ENCODE measurements at places on chromosomes 6 and 20. TPM values are rescaled to one million over a fixed set of nuclear protein-coding genes. Genes with fewer than 3 reads are reported as not detected.

The ADGRF1 gene
- not detected for total RNA-seq

DNA sequence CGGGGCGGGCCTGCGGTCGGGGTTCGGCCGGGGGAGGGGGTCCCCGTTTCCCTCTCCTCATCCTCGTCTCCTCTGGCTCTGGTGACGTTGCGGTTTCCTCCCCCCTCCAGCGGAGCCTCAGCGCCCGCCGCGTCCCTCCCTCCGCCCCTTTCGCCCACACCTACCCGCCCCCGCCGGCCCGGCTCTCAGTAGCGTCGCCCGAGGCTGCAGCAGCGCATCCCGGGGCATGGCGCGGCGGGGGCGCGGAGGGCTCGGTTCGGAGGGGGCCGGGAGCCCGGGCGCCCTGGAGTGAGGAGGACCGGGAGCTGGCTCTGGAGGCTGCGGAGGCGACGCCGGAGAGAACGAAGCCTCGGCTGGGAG is at the start of gene DSE:
DSE (plus strand) TSS at position 188 of the 360 bp plus-strand sequence. CDS start 28,304 bp downstream, outside the sequence.
- DNase-seq, result peak; percentile 89

DNA sequence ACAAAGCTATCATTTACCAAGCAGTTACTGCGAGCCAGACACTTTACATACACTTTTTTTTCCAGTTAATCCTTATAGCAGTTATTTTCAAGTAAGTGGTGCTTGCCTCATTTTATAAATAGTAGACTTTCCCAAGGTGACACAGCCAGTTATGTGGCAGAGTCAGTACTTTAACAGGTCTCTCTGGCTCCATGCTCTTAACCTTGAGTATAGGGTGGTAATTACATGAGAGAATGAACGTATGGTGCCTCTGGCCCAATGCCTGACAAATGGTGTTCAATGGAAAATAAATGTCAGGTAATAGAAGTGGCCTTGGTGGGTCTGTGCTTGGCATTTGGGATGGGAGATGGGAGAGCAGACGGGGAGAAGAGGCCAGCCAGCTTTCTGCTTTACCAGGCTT is 316.3 kb downstream of the SLC35F1 start:
- DNase-seq, result no peak

GRCh38 chr20:25221592-25222460 is 26.1 kb upstream of the PYGB start:
- no peak for DNase-seq

DNA sequence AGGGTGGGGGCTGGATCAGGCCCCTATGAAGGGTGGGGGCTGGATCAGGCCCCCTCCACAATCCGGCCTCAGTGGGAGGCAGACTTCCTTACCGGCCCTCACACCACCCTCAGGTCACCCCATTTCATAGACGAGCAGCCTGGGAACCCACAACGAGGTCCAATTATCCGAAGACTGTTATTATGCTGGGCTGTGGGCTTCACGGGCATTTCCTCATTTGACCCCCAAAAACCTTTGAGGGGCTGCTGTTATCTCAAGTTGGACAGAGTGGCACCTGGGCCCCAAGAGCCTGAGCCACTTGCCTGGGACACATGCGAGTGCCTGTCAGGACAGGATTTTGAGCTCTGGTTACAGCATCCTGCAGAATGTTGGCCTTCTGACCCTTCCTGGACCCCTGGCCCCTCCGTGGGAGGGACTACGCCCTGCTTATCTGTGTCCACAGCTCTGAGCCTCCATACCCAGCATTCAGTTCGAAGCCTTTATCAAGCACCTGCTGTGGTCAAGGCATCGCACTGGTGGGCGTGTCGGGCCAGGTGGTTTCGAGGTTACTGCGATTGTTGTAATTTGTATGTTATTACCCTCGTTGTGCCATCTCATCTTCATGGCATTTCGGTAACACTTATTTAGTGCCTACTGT is 34.5 kb upstream of the PCMTD2 start:
- no peak for DNase-seq

- DNase-seq, result peak; percentile 70
These were observed 40.5 kb downstream of the HLA-F start for GRCh38 chr6:29763491-29764289.

DNA sequence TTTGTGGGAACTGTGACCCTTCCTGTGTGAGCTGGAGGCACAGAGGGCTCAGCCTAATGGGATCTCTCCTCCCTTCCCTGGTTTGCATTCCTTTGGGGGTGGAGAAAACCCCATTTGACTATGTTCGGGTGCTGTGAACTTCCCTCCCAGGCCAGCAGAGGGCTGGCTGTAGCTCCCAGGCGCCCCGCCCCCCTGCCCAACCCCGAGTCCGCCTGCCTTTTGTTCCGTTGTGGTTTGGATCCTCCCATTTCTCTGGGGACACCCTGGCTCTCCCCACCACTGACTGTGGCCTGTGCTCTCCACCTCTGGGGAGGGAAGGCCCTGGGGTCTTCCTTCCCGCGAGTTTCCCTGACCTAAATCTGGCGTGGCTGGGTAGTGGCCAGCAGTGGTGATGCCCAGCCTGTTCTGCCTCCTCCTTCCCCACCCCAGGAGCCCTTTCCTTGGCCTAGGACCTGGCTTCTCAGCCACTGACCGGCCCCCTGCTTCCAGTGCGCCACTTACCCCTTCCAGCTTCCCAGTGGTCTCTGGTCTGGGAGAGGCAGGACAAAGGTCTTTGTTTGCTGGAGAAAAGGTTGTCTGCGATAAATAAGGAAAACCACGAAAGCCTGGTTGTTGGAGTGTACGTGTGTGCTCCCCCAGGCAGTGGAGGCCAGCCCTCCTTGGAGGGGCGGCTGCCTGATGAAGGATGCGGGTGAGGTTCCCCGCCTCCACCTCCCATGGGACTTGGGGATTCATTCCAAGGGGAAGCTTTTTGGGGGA is 4.9 kb downstream of the VEGFA start:
- no peak for DNase-seq

DNA sequence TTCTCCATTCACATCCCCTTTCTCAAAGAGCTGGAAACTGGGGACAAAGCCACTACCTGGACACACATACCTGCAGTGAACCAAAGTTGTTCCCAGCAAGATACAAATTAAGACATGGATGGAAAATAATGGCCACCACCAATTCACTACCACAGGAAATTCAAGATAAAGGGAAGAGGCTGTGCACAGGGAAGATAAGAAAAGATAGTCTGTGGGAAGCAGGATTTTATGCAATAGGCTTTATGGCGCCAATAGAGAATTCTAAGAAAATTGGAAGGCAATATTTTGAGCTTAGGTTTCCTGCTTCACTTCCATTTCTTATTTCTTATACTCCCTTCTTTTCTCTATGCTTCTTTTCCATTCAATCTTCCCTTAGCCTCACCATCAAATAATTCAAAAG is 9.9 kb downstream of the GPX6 start:
- no peak for DNase-seq

- no peak for DNase-seq
These were observed 66.4 kb upstream of the ARMH2 start for GRCh38 chr6:24865161-24865560.

DNA sequence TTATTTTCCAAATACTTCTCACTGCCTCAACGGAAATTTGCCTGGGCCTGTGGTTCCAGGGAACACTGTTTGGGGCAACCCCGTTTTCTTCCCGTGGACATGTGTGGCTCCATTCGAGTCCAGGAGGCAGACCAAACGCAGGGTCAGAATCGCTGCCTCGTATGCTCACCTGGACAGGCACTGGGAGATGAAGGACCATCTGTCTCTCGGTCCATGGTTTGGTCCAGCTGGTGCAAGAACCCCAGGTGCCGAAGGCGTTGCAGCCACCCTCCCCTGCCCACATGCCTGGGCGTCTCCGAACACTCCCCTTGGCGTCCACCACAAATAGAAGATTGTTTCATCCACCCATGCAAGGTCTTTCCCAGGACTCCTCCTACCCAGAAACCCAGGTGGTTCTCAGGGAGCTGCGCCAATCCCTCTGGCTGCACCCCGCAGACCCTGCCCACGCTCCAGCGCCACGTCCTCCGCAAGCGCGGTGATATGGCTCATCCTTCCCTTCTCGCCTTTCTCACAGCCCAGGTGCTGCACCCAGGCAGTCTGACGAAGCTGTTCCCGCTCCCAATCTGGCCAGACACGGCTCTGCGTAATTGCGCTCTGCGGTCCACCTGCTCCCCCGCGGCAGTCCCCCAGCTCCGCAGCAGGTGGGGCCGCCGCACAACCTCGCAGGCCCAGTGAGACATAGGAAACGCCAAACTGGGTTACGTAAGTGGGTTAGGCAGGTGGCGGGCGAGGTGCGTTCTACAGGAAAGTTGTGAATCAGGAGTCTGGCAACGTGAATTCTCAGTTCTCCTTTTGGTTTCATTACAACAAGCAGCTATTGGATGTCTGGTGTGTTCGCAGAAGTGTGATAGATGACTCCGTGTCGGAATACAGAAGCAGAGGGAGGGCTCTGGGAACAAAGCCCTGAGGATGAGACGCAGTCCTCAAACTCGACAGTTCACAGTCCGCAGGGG is 146.2 kb upstream of the ECI2 start:
- no peak for DNase-seq

- no peak for DNase-seq
These were observed 1.5 kb downstream of the BAK1 start for GRCh38 chr6:33578588-33579011.

DNA sequence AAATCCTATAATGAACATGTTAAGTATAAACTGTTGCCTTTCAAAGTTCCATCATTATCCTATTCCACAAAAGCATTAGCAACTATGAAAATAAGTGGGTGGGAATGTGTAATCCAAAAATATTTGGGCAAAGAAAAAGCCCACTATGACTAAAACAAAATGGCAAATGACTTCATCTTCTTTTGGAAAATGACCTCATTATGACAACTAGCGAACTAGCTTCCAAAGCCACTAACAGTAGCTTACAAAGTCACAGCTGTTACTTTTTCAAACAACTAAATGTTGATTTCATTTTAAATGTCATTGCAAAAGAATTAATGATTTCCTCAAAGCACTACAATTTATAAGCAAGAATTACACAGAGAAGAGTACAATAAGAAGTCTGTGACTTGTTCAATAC is 49.8 kb upstream of the RUNX2 start:
- DNase-seq, result no peak

- DNase-seq, result no peak
These were observed 29.1 kb upstream of the ZC3H12D start for GRCh38 chr6:149513915-149514314.

GRCh38 chr6:127481111-127481510 is 21.9 kb upstream of the KIAA0408 start:
- no peak for DNase-seq

DNA sequence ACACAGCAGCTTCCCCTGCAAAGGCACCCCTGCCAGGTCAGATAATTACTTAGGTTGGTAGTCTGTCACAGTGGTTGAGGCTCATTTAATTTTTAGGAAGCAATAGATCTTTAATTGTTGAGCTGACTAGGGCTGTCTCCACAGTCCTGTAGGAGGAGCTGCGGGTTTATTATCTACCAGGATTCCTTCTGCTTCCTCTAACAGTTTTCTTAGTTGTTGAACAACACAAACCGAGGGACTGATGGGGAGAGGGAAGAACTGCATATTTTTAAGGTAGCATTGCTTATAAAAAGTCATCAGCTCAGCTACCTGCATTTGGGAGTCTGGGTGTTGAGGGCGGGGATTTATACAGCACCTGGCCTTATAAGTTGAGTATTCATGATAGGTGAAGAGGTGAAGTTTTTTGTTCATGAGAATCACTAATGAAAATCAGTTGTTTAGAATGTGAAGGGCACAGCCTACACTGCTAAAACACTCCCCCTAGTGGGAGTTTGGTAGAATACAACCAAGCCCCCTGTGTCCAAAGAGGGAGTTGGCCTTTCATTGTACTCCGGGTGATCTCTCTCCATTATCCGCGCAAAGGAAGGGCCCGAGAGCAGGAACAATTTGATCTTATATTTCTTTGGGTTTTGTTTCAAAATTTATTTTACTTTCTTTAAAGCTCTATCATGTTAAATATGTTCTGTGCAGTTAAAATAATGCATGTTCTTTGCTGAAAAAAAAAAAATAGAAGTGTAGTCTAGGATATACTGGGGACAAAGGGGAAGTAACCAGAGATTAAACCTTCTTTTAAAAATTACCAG is 69.6 kb downstream of the SSR1 start:
- no peak for DNase-seq

GRCh38 chr6:137843211-137843610 is 23.8 kb upstream of the TNFAIP3 start:
- DNase-seq, result no peak

- DNase-seq, result no peak
These were observed 130.0 kb downstream of the AGPAT4 start for GRCh38 chr6:161143663-161144430.

DNA sequence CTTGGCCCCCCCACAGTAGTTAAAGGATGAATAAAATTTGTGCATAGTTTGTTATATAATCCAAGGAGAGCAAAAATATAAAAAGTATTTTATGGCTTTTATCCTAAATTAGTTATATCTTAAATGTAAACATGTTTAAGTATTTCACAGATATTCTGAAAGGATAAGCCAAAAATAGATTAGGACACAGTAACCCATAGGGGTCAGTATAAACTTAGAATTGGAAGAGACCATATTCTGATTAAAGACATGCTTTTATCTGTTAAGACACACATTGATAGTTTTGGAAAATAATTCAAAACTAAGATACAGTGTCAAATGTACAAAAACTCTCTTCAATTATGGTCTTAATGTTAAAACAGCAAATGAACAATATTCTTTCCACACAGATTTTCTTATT is 4.5 kb upstream of the SERINC1 start:
- DNase-seq, result no peak

DNA sequence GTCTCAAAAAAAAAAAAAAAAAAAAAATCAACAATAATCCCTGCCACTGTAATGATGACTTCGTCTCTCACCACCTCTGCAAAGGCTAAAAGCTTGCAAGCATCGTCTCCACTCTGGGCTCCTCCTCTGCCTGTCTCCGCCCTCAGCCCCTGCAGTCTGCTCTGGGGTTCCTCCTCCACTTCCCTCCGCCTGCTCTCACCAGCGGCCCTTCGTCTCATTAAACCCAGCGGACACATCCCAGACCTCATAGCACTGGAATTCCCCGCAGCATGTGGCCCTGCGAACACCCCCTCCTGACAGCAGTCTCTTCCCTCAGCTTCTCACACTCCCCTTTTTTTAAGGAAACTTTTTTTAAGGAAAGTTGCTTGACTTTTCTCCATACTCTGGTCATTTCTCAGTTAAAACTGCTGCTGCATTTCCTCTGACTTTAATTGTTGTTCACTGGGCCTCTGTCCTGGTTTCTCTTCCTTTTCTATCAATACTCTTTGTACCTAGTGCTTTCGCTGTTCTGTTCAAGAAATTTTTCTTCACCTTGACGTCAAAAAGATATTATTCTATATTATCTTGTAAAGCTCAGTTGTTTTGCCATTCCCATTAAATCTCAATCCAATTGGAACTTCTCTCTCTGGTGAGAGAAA is 70.9 kb upstream of the PLEKHG1 start:
- no peak for DNase-seq

Data from osteocyte (in vitro differentiated cells).